ENCODE measurements at places on chromosomes 13 and 19.
A peak's percentile ranks its signal among the peaks of the same experiment; 100 is the strongest.

DNA sequence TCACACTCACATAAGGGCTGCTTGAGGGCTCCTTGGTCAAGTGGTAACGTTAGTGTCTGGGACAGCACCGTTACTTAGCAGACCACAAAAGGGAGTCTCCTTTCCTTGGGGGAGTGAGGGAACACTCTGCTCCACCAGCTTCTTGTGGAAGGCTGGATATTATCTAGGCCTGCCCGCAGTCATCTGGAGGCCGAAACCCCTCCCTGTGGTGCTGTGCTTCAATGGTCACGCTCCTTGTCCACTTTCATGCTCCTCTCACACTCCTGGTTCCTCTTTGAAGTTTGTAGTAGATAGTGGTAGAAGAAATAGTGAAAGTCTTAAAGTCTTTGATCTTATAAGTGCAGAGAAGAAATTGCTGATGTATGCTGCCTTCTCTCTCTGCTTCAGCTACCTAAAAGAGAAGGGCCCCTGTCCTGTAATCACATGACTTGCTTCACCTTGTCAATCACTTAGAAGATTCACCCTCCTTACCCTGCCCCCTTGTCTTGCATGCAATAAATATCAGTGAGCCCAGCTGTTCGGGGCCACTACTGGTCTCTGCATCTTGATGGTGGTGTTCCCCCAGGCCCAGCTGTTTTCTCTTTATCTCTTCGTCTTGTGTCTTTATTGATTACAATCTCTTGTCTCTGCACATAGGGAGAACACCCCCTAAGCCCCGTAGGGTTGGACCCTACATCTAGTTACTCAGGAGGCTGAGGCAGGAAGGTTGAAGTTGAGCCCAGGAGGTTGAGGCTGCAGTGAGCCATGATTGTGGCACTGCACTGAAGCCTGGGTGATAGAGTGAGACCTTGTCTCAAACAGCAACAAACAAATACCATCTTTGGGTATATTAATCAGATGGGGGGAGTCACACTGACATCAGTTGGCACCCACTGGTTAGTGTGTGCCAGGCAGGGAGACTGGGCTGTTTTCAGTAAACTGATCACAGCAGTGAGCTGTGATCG, 11.6 kb upstream of the MZF1 start:
- DNase-seq, result no peak

DNA sequence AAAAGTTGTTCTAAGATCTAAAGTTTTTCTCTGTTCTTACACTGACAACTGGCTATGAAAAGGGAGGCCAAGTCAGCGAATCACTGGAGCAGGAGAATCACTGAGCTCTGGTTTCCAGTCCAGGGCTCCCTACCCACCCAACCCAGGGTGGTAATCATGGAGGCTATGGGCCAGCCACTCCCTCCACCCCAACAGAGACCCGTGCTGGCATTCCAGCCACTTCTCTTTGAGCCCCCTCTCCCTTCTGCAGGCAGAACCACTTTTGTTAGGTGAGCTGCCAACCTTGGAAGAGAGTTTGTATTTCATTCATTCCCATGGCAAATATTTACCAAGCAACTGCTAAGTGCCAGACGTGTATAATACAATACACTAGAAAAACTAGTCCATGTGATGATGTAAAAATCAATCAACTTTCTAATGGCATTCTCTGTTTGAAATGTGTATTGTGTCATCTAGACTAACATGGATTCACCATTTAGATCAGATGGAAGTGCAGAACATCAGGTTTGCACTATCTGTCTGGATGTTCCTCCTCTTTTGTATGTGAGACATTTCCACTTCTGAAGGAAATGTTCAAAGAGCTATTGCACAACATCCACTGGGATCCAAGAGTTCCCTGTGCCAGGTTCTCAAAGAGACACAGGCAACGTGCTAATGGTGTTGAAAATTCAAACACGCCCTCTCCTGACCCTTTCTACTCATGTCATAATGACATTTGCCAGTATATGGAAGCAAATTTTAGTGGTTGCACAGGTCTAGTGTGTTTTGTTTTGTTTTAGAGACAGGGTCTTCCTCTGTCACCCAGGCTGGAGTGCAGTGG, 5.3 kb downstream of the MLNR start:
- peak; percentile 43 for DNase-seq

DNA sequence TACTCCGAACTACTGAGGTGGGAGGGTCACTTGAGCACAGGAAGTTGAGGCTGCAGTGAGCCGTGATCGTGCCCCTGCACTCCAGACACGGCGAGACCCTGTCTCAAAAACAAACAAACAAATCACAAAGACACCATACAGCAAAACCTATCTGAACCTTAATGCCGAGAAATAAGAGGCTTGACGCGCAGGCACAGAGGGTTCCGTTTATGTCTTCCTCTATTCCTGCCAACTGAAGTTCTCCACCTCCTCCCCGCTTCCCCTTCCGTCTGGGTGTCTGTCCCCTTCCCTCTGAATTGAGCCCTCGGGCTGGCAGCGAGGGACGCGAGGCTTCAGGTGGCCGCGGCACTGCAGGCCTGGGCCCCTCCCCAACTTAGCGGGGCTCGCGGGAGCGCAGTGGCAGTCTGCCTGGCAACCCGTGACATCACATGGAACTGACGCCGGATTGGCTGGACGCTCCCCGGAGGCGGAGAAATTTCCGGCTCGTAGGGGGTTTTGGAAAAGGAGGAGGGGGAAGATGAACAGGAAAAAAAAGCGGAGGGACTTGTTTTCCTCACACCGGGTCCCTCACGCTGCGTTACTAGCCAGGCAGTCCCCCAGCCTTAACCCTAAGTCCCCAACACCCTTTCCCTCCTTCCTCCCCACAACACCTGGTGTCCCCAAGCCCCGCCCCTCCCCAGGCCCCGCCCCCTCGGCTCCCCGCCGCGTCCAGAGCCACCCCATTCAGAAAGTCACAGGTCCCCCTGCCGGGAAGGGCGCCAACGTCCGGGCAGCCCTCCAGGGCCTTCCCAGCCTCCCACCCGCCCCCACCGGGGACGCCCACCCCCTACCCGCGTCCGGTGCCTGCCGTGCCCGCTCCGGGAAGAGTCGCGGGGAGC, 1.1 kb upstream of the MYBPC2 start:
- peak; percentile 66 for DNase-seq

DNA sequence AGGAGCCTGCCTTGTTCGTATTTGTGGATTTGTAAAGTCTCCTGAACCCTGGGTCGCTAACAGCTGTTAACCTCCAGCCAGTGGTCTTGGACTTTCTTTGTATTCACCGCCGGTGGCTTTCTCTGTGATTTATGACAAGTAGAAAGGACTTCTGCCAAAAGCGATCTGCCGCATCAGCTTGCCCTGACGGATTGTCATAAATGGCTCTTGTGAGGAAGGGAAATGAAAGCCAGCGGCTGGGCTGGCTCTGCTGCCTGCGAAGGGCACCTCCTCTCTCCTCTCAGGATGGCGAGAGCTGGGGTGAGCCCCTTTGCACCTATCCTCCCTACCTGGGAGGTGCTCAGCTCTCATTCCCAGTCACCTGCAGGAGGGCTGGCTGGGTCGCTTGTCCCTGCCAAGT, 25.6 kb downstream of the DHRS12 start:
- no peak for DNase-seq

GRCh38 chr19:48354332-48354992, 9.3 kb downstream of the TMEM143 start:
- DNase-seq, result no peak

DNA sequence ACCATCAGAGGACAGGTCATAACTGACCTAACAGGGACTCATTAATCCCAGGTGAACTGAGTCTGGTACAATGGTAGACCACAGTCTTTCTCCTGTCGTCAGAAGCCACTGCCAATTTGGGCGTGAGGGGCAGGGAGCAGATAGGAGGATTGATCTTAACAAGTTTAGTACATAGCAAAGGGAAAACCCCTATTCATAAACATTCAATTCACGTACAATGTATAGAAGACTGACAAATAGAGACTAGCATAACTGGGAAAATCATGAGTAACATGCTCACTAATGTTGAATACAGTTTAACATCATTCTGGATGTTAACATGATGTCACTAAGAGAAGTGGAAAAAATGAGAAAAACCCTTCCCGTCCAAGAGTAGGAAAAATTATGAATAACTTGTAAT, 54.1 kb downstream of the SLC7A1 start:
- DNase-seq, result no peak

GRCh38 chr19:50230379-50231351, 27.2 kb downstream of the MYH14 start:
- DNase-seq, result no peak

- peak; percentile 96 for DNase-seq
Measured at GRCh38 chr13:100269837-100270236, 180.9 kb downstream of the PCCA start.

DNA sequence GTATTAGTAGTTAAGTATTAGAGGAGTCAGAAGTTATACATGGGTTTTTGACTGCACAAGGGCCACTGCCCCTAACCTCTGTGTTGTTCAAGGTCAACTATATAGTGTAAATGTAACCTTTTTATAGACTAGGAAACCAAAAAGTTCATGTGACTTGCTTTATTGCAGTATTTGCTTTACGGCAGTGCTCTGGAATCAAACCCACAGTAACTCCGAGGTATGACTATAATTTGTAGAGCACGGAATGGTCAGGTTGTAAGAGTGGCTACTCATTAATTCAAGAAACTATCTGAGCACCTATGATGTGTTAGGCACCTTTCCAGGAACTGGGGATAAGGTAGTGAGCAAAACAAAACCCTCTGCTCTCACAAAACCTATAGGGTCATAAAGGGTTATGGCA, 22.2 kb downstream of the SUPT20H start:
- no peak for DNase-seq

GRCh38 chr13:26558074-26558805, 757 bp downstream of the WASF3 start:
- peak; percentile 14 for DNase-seq

DNA sequence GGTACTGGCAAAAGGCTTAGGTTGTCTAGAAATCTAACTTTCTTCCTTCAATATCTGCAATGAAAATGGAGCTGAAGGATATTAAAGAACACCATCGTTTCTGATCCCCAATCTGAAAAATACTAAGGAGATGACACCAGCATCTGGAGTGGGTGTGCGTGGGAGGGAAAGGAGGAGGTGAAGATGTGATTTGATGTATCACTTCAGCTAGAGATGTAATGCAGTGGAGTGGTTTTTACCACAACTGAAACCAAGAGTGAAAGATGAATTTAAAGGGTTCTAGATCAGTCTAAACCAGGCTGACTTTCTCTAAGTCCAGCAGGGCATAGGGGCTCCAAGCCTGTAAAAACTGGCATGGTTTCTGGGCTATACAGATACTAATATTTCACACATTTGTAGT, 148.4 kb downstream of the AKAP11 start:
- no peak for DNase-seq

GRCh38 chr19:30625947-30626625, 253.9 kb downstream of the ZNF536 start:
- no peak for DNase-seq

GRCh38 chr13:110853235-110853721, 61.6 kb downstream of the ANKRD10 start:
- DNase-seq, result no peak

Measured in cardiac fibroblast (primary cell).